Lower leg skin (tissue), 4 donors: ENCODE measurements at places on chromosomes 12 and 14. TPM values are rescaled to one million over a fixed set of nuclear protein-coding genes. Genes with fewer than 3 reads are reported as not detected.

The NFKBIA gene
- 431 TPM for total RNA-seq

The NYNRIN gene
- total RNA-seq: 17.7 TPM

The SLCO1B3 gene
- total RNA-seq: not detected

The ARHGDIB gene
- total RNA-seq: 44.9 TPM

The DPPA3 gene
- not detected for total RNA-seq

The PPFIBP1 gene
- total RNA-seq: 55.3 TPM

The RHNO1 gene
- 15.2 TPM for total RNA-seq

The PLD4 gene
- 1.0 TPM for total RNA-seq

The UBC gene
- 1,514 TPM for total RNA-seq

The IAPP gene
- total RNA-seq: not detected

The LMNTD1 gene
- total RNA-seq: not detected

The ERP27 gene
- total RNA-seq: 0.47 TPM

The APOF gene
- not detected for total RNA-seq

The INHBC gene
- total RNA-seq: not detected
